ENCODE measurements at places on chromosomes 3 and 15. TPM values are rescaled to one million over a fixed set of nuclear protein-coding genes. Genes with fewer than 3 reads are reported as not detected.

DNA sequence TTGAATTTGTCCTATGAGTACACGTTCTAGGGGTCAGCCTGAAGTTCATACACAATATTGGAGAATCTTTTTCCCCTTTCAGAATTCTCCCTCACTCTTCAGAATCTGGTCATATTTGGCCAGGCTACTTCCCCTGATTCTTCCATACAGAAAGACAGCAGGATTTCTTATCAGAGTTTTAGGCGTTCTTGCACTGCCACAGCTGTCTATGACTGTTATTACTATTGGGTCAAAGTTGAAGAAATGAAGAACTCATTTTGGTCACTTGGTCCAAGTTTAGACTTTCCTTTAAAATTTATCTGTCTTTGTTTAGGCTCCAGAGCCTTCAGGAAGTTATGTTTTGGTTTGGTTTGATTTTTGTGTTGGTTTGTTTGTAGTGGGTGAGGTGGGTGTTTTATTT is 12.0 kb downstream of the TEX55 start:
- no peak overlapping the region for H3K4me3 ChIP-seq
- H3K27ac ChIP-seq = no peak overlapping the region
- no peaks in the 10 kb centered on the region for H3K36me3 ChIP-seq
- H3K27me3 ChIP-seq = peaks cover 34% of the 10 kb centered on the region
- no peaks in the 10 kb centered on the region for H3K4me1 ChIP-seq
- DNase-seq = no peak

- H3K4me3 ChIP-seq = peak within 1 kb of the TSS; percentile 98
- no peaks in the 10 kb centered on the region for H3K27me3 ChIP-seq
- peaks cover 30% of the 10 kb centered on the region for H3K4me1 ChIP-seq
- H3K36me3 ChIP-seq = no peaks in the 10 kb centered on the region
- peak; percentile 77 for DNase-seq
- H3K27ac ChIP-seq = peak within 1 kb of the TSS; percentile 92
Measured at GRCh38 chr3:51974963-51975851, at the start of gene ABHD14A. Gene ABHD14A (plus strand): TSS chr3:51975064. CDS start chr3:51975136, 72 bp downstream.

DNA sequence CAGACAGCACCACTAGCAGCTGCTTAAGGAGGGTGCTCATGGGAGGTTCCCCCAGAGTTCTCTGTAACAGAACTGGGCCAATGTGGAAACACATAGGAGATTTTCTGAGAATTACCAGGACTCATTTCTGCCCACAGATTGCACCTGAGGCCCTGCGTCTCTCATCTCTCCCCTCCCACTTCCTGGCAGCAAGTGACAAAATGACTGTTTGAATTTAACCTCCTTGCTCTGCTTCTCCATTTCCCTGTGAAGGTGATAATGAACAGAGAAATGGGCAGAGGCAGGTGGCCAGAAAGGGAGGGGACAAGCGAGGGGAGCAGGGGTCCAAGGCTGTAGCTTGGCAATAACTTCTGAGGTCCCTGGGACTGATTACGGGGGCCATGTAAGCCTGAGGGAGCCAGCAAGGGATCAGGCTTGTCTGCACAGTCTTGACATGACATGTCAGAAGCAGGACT is 8.0 kb downstream of the EPHB1 start:
- DNase-seq = peak; percentile 82
- H3K4me3 ChIP-seq = peak overlapping the region; percentile 32
- H3K36me3 ChIP-seq = peaks cover 8% of the 10 kb centered on the region
- H3K4me1 ChIP-seq = peaks cover 27% of the 10 kb centered on the region

CFAP100 gene
- total RNA-seq = not detected

DNA sequence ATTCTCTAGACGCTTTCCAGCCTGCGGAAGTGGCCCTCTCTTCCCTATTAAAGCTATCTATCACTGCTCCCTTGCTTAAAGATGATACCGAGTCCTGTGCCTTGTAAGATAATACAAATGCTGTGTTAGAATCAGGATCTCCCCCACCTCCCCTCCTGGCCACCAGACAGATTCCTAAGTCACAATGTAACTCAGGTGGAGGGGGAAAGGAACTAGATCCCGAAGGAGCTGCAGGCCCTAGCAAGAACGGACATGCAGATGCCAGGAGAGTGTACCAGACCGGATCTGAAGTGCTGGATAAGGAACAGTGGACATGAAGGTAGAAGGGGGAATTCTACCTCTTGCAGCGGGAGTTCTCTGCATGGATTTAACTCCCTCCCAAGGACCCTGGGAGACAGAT is 230.7 kb upstream of the LYSMD4 start:
- peak; percentile 16 for DNase-seq
- H3K36me3 ChIP-seq = no peaks in the 10 kb centered on the region
- peaks cover 10% of the 10 kb centered on the region for H3K27me3 ChIP-seq
- no peaks in the 10 kb centered on the region for H3K4me1 ChIP-seq
- H3K4me3 ChIP-seq = no peak overlapping the region
- H3K27ac ChIP-seq = no peak overlapping the region

GABRB3 gene
- not detected for total RNA-seq

- no peak for DNase-seq
- H3K27ac ChIP-seq = peak overlapping the region; percentile 93
- H3K36me3 ChIP-seq = peaks cover 16% of the 10 kb centered on the region
- H3K4me3 ChIP-seq = peak overlapping the region; percentile 76
- H3K27me3 ChIP-seq = no peaks in the 10 kb centered on the region
Measured at GRCh38 chr3:32401126-32401525, 9.5 kb downstream of the CMTM7 start.

DNA sequence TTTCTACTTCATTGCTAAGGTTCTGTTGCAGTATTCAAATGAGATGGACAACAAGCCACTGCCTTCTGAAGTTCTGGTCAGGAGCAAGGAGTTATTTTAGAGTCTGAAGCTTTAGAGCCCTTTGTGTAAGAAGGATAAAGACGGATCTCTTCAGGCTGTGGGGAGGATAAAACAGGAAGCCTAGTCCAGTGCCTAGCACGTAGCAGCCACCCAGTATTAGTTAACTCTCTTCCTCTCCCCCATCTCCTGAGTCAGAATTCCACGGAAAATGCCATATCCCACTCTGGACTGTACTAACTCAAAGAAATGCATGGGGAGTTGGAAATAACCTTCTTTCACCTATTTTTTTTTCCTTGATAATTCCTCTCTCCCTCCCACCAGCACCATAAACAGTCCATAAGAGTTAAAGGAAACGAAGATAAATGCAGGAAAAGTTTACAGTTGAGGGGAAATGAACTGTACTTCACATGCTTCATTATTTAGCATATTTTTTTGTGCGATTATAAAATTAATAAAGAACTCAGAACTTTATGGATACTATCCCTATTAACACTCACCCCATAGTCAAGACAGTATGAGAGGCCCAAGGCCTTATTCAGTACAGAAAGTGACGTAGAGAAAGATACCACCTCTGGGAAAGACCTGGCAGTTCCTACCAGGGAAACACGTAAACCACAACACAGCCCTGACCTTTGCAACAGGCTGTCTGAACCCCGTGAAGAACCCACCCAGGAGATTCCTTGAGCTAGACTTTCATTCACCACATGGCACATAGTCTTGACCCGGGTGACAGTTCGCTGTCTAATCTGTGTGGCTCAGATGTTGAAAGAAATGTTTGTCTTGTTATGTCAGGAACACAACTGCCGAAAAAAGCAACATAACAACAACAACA is 9.2 kb downstream of the IGF2BP2 start:
- H3K36me3 ChIP-seq = no peaks in the 10 kb centered on the region
- H3K4me3 ChIP-seq = no peak overlapping the region
- H3K27me3 ChIP-seq = peaks cover 55% of the 10 kb centered on the region
- no peak for DNase-seq
